Stimulated activated CD4-positive, alpha-beta T cell treated with anti-CD3 and anti-CD28 coated beads, Interleukin-1b, Interleukin-23, amount 100 ng/mL, for 48 hours (primary cell): ENCODE measurements at places on chromosomes 3 and 15.

DNA sequence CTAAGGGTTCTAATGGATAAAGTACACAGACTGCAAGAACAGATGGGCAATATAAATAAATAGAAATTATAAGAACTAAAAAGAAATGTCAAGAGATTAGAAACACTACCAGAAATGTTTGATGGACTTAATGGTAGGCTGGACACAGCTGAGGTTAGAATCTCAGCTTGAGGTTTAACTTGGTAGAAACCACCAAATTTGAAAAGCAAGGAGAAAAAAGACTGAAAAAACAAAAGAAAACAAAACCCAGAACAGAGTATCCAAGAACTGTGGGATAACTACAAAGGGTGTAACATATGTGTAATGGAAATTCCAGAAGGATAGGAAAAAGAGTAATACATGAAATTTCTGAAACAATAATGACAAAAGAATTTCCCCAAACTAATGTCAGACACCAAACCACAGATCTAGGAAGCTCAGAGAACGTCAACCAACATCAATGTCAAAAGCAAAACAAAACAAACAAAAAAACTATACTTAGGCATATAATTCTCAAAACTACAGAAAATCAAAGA is 35.0 kb downstream of the RFX7 start:
- no peak for DNase-seq

- no peak for DNase-seq
Observed at GRCh38 chr15:43552256-43552655, 34.8 kb downstream of the MAP1A start.

DNA sequence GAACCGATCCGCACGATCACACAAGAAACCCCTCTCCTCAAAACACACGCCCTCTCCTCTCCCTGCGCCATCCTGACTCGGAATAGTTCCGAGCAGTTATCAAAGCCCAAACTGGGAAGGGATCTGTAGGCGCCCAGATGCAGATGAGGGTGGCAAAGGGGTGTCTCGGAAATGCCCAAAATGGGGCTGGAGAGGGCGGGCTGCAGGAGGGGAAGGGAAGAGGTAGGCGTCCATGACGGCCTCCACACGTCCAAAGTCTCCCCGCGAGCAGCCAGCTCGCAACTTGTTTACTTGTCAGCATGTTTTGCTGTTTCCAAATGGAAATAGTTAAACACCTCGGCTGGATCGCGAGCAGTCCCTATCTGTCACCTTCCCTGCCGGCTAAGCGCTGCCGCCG is 1.5 kb downstream of the NTRK3 start:
- DNase-seq = no peak

- DNase-seq = no peak
Observed at GRCh38 chr3:51845129-51845528, 16.3 kb upstream of the IQCF2 start.

GRCh38 chr3:100104442-100104798 is 9.9 kb downstream of the FILIP1L start:
- no peak for DNase-seq

DNA sequence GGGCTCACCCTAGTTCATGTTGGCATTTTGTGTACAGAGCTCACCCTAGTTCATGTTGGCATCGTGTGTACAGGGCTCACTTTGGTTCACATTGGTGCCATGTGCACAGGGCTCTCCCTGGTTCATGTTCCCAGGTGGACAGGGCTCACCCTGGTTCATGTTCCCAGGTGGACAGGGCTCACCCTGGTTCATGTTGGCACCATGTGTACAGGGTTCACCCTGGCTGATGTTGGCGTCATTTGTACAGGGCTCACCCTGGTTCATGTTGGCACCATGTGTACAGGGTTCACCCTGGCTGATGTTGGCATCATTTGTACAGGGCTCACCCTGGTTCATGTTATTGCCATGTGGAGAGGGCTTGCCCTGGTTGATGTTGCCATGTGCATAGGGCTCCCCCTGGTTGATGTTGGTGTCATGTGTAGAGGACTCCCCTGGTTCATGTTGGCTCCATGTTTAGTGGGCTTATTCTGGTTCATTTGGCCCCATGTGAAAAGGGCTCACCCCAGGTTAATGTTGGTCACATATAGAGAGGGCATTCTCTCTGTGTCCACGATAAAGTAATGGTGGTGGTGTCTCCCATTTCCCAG is 31.7 kb upstream of the NR2C2 start:
- DNase-seq = no peak

- DNase-seq = no peak
Observed at GRCh38 chr3:167854846-167855245, 119.3 kb downstream of the SERPINI1 start.
